ENCODE measurements at places on chromosomes 12 and 14. TPM values are rescaled to one million over a fixed set of nuclear protein-coding genes. Genes with fewer than 3 reads are reported as not detected.

Gene MMP17
- 4.0 TPM for total RNA-seq

Gene SRRM4
- total RNA-seq, result 0.13 TPM

Gene TCL1B
- not detected for total RNA-seq

Gene CBLN3
- 1.2 TPM for total RNA-seq

Gene LBHD2
- total RNA-seq, result 0.09 TPM

Gene CISTR
- not detected for total RNA-seq

Gene PTHLH
- 2.5 TPM for total RNA-seq

Gene KRT77
- not detected for total RNA-seq

Gene WNT1
- total RNA-seq, result not detected

Gene ERBB3
- total RNA-seq, result 126 TPM

Gene TMEM106C
- total RNA-seq, result 59.6 TPM

Gene BATF
- 0.44 TPM for total RNA-seq

DNA sequence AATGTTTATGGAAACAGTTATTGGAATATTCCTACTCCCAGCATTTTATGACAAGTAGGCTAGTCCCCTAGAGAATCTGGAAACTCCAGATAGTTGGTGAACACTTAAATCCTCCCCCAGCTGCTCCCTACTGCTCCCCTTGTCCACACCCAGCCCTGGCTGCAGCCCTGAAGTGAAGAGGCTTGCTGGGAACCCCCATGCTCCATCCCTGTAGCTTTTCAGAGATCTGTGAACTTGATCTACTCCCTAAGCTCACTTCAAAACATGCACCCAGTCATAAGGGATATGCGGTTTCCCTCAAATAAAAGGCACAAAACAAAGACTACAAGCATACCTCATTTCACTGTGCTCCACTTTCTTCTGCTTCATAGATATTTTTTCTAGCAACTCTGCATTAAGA, 33.2 kb downstream of the EGLN3 start:
- DNase-seq, result peak; percentile 58

- DNase-seq, result no peak
Observed at GRCh38 chr12:51970904-51971646, 19.6 kb downstream of the ACVR1B start.

GRCh38 chr12:132593071-132593470, 17.3 kb downstream of the LRCOL1 start:
- no peak for DNase-seq

DNA sequence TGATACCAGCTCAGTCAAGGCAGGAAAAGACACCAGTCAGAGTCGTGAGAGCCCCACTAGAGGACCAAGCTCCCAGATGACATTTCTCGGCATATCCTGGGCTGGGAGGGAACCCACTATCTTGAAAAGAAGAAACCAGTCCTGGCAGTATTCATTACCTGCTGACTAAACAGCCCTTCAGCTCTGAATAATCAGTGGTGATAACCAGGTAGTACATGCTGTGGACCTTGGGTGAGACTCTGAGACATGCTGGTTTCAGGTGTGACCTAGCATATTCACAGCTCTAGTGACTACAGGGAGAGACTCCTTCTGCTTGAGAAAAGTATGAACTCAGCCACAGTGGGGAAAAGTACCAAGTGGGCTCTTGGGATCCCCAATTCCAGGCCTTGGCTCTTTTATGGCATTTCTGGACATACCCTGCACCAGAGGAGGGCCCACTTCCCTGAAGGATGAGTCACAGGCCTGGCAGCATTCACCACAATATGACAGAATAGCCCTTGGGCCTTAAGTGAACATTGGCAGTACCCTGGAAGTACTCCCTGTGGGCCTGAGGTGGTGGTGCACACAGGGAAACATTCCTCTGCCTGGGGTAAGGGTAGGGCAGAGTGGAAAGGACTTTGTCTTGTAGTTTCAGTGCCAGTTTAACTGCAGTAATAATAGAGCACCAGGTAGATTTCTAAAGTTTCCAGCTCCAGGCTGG, 82.6 kb upstream of the SLC38A4 start:
- no peak for DNase-seq

GRCh38 chr14:94478420-94478819, 2.4 kb upstream of the SERPINA9 start:
- no peak for DNase-seq

DNA sequence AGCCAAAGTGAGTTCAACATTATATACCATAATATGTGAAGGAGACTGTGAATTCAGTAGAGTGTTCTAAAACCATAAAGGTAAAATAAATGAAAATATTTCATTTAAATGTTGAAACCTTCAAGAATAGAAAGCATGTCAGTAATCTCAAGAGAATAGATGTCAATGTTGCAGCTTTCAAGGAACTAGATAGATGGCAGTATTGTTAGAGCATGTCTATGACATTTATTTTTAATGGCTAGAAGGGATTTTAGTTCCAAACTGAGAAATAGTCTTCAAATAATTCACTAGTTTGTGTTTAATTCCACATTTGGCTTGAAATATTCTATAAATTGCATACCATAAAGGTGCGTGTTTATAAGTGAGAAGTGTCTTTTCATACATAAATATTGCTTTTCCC, 326.5 kb downstream of the FLRT2 start:
- no peak for DNase-seq

- peak; percentile 58 for DNase-seq
Observed at GRCh38 chr14:103597623-103598377, 31.2 kb upstream of the KLC1 start.

GRCh38 chr14:97178781-97179180, 381.6 kb downstream of the VRK1 start:
- DNase-seq, result no peak

DNA sequence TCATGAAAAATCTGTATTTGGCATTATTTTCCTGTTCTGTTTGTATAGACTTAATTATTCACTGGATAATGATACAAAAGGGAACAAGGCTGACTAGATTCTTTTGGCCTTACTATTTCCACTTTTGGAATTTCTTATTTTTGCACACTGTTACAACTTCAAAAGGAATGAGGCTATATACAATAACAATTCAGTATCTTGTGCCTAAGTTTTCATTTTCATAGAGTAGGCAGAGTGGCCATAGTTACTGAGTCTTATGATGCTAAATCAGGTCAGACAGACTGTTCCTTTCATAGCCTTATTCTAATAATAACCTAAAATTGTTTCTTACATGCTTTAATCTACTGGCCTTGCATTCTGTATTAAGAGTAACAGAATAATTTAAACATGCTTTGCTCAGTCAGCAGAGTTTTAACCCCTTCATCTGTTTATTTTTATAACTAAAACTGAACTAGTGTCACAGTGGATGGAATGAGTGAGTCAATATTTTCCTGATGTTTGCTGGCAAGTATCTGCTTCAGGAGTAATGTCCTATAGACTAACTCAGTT, 10.5 kb downstream of the TTC8 start:
- DNase-seq, result peak; percentile 53

- DNase-seq, result no peak
Observed at GRCh38 chr14:48349689-48350088, 674.3 kb upstream of the MDGA2 start.

DNA sequence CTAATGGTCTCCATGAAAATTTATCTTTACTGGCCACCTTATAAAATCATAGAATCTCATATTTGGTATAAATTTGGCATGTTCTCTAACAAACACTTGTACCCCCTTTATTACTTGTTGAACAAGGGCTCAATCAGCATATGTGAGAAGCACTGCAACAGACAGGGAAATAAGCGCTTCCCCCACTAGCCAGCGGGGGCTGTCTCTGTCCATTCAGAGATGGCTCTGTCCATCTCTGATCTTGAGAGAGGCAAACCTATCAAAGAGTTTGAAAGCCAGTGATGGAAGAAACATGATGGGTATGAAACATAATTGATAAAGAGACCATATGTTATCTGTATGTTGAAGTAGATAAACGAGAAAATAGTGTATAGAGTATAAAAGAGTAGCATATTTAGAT, 326.8 kb downstream of the PDZRN4 start:
- DNase-seq, result no peak

- no peak for DNase-seq
Observed at GRCh38 chr14:21501568-21501967, 9.6 kb downstream of the METTL3 start.

DNA sequence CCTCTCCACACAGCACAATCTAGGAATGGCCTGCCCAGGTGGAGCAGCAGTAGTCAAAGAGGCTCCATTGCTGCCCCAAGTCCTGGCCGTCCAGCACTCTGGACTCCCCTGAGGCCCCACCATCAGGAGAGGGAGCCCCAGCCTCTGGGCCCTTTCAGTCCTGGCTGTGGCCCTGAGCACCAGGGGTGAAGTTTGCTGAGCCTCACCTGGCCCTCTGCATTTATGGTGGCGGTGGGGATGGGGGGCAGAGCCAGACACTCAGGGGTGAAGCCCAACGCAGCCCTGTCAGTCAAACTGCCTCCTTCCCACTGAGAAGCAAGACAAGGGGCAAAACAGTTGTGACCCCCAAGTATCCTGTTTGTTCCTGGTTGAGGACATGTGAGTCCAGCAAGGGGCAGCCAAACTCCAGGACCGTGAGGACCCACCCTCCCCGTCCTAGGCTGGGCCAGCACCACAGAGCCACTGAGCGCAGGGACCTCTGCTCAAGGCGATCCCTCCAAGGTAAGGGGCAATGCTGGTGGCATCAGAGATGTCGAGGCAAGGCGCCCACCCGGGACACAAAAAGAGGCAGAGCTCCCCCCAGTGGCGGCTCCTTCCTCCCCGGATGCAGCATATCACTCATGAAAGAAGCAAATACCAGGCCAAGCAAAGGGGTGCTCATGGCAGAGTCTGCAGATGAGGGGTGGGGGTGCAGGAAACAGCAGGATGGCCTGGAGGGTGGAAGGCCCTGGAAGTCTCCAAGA, 4.8 kb upstream of the AMN start:
- DNase-seq, result no peak

DNA sequence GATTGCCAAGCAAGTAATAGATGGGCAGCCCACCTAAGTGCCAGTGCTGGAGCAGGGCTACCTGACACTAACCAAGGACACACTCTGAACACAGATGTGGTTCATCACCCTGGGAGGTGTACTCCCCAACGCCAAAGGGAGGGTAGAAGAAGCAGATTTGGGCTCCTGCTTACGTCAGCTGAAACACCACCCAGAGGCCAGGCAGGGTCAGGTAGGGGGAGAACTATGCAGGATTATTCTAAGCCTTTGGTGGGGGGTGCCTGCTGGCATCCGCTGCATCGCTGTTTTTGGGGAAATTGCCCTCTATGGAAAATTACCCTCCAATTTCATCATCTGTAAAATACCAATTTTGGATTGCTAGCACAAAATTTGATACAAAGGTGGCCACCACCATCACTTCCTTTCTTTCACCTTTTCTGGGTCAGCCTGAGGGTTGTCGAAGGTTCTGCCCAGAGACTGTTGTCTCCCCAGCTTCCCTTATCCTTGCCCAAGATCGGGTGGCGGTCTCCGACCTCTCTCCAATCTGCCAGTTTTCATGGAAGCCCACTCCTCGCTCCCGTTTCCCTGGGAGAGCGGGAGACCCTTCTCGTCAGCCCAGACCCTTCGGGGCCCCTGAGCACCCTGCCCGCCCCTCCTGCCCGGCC, 535 bp downstream of the BIN2 start:
- no peak for DNase-seq

Measured in muscle of leg (tissue), 16 donors.